H7 (cell line): ENCODE measurements at places on chromosomes 3 and 15. TPM values are rescaled to one million over a fixed set of nuclear protein-coding genes. Genes with fewer than 3 reads are reported as not detected.

The DUOX2 gene
- 0.15 TPM in 1 of 2 replicates, not detected in the other for total RNA-seq

DNA sequence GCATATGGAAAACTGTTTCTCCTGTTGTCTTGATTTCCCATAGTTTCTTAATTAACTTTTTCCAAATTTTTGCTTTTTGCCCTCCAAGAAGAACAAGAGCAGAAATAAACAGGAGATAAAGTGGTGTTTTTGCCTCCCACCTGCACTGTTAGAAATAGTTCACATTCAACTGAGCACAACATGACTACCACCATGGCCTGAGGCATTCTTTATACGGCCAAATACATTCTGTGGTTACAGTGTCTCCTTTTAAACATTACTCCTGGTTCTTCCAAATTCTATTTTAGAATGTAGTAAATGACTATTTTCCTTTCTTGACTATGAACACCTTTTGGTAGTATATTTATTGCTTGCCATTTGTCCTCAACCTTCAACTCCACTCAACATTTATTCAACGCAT, 98.5 kb downstream of the LARS2 start:
- no peak for DNase-seq

DNA sequence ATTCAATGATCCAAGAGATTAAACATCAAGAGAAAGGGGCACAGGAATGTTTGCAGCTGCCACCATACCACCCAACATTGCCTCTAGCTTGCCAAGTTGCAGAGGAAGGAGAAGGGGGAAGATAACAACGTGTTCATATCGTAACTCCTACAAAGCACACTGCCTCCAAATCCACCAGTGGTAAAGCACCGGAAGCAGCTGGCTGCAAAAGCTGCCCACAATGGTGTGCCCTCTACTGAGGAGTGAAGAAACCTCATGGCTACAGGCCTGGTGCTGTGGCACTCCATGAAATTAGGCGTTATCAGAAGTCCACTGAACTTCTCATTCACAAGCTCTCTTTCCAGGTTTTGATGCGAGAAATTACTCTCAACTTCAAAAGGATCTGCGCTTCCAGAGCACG, 263.9 kb upstream of the STT3B start:
- no peak for DNase-seq

The ENTPD3 gene
- 0.30 TPM in 1 of 2 replicates, not detected in the other for total RNA-seq

DNA sequence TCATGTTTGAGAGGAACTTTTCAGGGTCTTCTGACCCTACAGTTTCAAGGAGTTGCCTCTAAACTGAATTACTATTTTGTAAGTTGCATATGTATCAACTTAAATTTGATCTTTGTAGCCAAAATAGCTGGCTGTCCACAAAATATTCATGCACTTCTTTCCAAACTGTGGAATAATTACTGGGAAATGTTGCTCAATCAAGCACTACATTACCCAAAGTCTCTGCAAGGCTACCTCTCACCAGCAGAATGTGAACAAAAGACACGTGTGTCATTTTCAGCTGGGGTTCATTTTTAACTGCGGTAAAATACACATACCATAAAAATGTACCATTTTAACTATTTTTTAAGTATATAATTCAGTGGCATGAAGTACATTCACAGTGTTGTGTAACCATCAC, 320.4 kb downstream of the CTNNB1 start:
- no peak for DNase-seq

GRCh38 chr3:189517981-189518380, 113.2 kb upstream of the TP63 start:
- DNase-seq: no peak

GRCh38 chr3:29924783-29925561, 644.1 kb downstream of the RBMS3 start:
- DNase-seq: no peak
